ENCODE measurements at places on chromosomes 2 and 18.

DNA sequence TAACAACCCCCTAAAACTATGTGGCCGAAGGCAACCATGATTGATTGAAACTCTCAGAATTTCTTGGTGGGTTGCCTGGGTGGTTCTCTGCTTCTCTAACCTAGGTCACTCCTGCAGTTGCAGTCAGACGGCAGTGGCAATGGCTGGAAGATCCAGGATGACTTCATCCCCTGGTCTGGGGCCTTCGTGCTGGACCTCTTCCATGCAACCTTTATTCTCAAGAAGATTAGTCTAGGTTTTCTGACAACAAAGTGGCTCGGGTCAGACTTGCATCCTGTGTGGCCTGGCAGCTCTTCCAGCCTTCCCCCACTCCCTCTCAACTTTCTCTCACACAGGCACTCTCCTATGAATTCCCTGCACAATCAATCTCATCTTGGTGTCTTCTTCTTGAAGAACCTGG lies 76.4 kb downstream of the METTL4 start:
- no peaks in the 10 kb centered on the region for H3K36me3 ChIP-seq
- no peak overlapping the region for H3K4me3 ChIP-seq
- H3K27me3 ChIP-seq, result peaks cover 5% of the 10 kb centered on the region
- no peak overlapping the region for H3K27ac ChIP-seq
- DNase-seq, result no peak

- H3K27ac ChIP-seq, result no peak overlapping the region
- no peaks in the 10 kb centered on the region for H3K4me1 ChIP-seq
- H3K4me3 ChIP-seq, result no peak overlapping the region
- no peaks in the 10 kb centered on the region for H3K36me3 ChIP-seq
- no peak for DNase-seq
- H3K27me3 ChIP-seq, result no peaks in the 10 kb centered on the region
Measured at GRCh38 chr18:60389314-60389713, 16.7 kb upstream of the MC4R start.

GRCh38 chr18:24543795-24544498 lies 83.5 kb downstream of the HRH4 start:
- H3K4me3 ChIP-seq, result no peak overlapping the region
- H3K27ac ChIP-seq, result no peak overlapping the region
- H3K27me3 ChIP-seq, result peaks cover 2% of the 10 kb centered on the region
- H3K4me1 ChIP-seq, result no peaks in the 10 kb centered on the region
- DNase-seq, result no peak
- no peaks in the 10 kb centered on the region for H3K36me3 ChIP-seq

GRCh38 chr2:217269701-217270484 lies 410.0 kb upstream of the TNP1 start:
- H3K4me1 ChIP-seq, result no peaks in the 10 kb centered on the region
- no peaks in the 10 kb centered on the region for H3K36me3 ChIP-seq
- DNase-seq, result no peak
- H3K4me3 ChIP-seq, result no peak overlapping the region
- no peak overlapping the region for H3K27ac ChIP-seq

GRCh38 chr2:152635635-152636298 lies 81.5 kb downstream of the PRPF40A start:
- H3K27me3 ChIP-seq, result peaks cover 2% of the 10 kb centered on the region
- no peaks in the 10 kb centered on the region for H3K4me1 ChIP-seq
- no peaks in the 10 kb centered on the region for H3K36me3 ChIP-seq
- H3K27ac ChIP-seq, result no peak overlapping the region
- H3K4me3 ChIP-seq, result no peak overlapping the region

DNA sequence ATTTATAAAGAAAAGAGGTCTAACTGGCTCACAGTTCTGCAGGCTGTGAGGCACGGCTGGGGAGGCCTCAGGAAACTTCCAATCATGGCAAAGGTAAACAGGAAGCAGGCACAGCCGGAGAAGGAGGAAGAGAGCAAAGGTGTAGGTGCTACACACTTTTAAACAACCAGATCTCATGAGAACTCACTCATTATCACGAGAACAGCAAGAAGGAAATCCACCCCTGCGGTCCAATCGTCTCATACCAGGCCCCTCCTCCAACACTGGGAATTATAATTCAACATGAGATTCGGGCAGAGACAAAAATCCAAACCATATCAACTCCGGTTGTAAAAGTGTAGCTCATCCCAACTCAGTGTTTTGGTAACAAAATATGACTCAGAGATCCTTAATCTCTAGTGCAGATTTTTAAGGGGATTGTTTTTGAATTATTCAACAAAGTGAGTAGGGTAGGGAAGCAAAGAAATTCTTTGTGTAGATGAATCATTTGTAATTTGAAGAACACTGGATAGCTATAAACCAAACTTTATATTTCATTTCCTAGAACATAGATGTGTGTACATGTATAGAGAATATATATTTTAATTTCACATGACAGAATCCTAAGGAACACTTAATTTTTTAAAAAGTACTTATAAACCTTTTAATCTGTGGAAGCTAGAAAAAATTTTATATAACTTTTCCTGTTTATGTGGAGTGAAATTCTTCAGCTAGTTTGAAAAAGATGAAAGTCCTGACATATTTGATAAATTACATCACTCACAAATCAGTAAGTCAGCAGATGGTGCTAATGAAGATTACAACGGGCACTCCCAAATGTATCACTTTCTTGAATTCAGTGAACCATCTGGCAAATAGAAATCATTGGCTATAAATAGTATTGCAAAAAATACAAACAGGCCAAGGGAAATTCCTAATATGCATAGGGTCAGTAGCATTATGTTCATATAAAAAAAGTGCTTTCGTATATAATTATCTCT lies 130.1 kb downstream of the OLA1 start:
- H3K4me3 ChIP-seq, result no peak overlapping the region
- H3K27me3 ChIP-seq, result no peaks in the 10 kb centered on the region
- peaks cover 6% of the 10 kb centered on the region for H3K4me1 ChIP-seq
- peaks cover 20% of the 10 kb centered on the region for H3K36me3 ChIP-seq
- no peak overlapping the region for H3K27ac ChIP-seq

DNA sequence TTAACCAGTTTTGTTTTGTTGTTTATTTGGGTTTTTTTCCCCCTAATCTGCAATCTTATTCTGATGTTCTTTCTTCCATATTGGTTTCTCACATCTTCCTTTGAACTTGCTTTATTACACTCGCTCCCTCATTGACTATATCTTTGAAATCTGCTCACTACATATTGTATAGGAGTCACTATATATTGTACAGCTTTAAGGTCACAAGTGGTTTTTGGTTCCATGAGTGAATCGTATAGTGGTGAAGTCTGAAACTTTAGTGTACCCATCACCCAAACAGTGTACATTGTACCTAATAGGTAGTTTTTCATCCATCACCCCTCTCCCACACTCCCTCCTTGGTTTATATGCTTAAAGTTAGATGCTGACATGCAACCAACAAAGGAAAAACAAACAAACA lies 11.3 kb upstream of the BZW1 start:
- peaks cover 3% of the 10 kb centered on the region for H3K27me3 ChIP-seq
- H3K36me3 ChIP-seq, result peaks cover 9% of the 10 kb centered on the region
- H3K27ac ChIP-seq, result no peak overlapping the region
- peaks cover 6% of the 10 kb centered on the region for H3K4me1 ChIP-seq

- peak overlapping the region; percentile 58 for H3K4me3 ChIP-seq
- no peaks in the 10 kb centered on the region for H3K27me3 ChIP-seq
- peak; percentile 42 for DNase-seq
- H3K27ac ChIP-seq, result peak overlapping the region; percentile 34
- no peaks in the 10 kb centered on the region for H3K36me3 ChIP-seq
Measured at GRCh38 chr2:215171151-215171550, 32.7 kb upstream of the ABCA12 start.

DNA sequence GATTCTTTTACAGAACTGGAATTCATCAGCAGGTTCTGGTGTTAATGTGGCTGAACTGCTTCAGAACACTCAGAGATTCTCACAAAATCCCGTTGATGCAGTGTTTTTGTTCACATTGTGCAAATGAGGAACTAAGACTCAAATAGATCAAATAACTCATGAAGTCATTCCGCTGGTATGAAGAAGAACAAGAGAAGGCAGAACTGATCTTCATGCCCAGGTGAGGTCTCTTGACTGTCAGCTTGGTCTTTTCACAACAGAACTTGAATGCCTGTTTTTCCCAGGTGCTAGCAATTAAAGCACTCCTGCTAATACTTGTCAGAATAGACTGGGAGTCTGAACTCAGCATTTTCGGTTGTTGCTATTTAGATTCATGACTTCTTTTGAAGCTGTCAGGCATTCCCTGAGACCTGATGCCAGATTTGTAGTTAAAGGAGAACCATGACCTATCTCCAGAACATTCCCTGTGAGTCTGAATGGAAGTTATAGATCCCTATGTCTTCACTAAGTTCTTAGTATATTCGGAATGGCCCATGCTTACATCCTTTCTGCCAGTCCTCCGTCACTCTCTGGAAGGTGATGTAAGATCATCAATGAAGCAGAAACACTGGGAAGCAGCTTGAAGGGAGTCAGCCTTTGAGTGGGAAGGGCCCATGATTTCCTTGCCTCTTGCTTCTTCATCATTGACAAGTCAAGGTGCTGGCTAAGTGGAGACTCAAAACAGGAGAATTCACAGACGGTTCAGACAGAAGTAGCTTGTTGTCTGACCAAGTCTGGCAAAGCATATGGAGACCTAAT lies 155.7 kb downstream of the MTCL1 start:
- no peak for DNase-seq
- H3K4me3 ChIP-seq, result no peak overlapping the region
- no peaks in the 10 kb centered on the region for H3K27me3 ChIP-seq
- H3K36me3 ChIP-seq, result no peaks in the 10 kb centered on the region

DNA sequence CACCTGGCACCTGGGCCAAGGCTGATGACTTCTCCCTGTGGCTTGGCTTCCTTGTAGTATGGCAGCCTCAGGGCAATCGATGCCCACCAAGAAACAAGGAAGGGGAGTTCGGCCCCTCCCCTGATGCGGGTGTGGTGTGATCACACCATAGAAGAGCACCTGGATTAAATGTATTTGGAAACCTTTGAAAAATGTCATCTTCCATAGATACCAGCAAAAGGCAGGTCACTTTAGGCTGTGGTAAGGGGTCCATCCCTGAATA lies 198.2 kb downstream of the CYP26B1 start:
- H3K27ac ChIP-seq, result no peak overlapping the region
- DNase-seq, result no peak
- no peaks in the 10 kb centered on the region for H3K36me3 ChIP-seq
- no peak overlapping the region for H3K4me3 ChIP-seq
- H3K4me1 ChIP-seq, result no peaks in the 10 kb centered on the region

DNA sequence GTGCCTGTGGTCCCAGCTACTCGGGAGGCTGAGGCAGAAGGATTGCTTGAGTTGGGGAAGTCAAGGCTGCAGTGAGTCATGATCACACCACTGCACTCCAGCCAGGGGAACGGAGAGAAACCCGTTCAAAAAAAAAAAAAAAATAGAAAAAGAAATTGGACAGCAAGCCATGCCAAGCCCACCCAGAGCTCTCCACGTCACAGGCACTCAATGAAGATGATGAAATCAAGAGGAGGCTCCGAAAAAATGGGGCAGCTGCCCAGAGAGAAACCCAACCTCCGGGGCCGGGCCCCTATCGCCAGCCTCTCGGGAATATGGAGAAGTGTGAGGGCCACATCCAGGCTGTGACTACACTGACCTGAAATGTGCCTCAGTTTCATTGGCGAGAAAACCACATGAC lies 40.0 kb downstream of the BIN1 start:
- H3K27me3 ChIP-seq, result no peaks in the 10 kb centered on the region
- H3K4me3 ChIP-seq, result no peak overlapping the region
- peak overlapping the region; percentile 41 for H3K27ac ChIP-seq

DNA sequence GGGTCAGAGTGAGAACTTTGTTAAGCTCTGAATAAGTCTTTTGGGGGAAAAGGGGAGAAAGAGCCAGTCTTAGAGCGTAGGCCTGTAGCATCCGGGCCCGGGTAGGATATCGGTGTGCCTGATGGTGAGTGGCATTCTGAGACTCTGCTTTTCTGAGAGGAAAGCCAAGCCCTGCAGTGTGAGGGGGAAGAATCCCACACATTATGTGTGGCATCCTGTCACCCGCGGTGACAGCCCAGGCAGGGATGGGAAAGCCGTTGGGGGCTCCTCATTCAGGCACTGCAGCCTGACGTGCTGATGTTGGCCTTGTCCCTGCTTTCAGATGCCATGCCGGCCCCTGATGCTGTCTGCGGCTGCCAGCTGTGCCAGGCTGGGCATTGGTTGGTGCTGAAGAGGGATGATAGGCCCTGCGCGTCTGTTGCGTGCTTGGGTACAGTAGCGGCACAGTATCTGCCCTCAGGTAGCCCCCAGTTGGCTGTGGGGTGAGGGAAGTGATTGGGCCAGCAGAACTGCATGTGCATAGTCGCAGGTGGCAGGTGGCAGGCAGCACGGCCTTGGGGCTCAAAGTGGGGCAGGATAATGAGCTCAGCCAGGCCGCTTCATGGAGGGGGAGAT lies 37.6 kb downstream of the GLI2 start:
- H3K27ac ChIP-seq, result no peak overlapping the region
- H3K4me3 ChIP-seq, result no peak overlapping the region
- no peaks in the 10 kb centered on the region for H3K27me3 ChIP-seq
- H3K36me3 ChIP-seq, result no peaks in the 10 kb centered on the region
- no peaks in the 10 kb centered on the region for H3K4me1 ChIP-seq
- no peak for DNase-seq

- DNase-seq, result no peak
- no peak overlapping the region for H3K4me3 ChIP-seq
- no peaks in the 10 kb centered on the region for H3K27me3 ChIP-seq
Measured at GRCh38 chr18:69943021-69943420, 4.7 kb downstream of the CD226 start.

DNA sequence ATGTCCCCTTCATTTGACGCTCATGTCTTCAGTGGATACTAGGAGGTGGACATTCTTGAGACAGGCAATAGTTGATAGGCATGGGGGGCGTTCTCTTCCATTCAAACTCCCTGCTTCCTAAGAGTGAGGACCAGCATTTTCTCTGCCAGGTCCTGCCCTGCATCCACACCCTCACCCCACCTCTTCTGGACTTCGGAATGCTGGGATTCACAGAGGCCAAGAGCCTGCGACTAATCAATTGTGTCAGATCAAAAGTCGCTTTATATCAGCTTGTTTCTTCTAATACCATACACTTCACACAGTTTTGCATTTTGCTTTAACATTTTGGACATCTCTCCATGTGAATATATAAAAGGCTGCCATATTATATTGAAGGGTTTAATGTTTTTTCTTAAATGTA lies 210.7 kb downstream of the CCDC102B start:
- H3K27me3 ChIP-seq, result no peaks in the 10 kb centered on the region
- DNase-seq, result no peak
- H3K4me1 ChIP-seq, result no peaks in the 10 kb centered on the region
- H3K27ac ChIP-seq, result no peak overlapping the region
- H3K36me3 ChIP-seq, result no peaks in the 10 kb centered on the region

- H3K27me3 ChIP-seq, result no peaks in the 10 kb centered on the region
- H3K36me3 ChIP-seq, result no peaks in the 10 kb centered on the region
- H3K27ac ChIP-seq, result no peak overlapping the region
Measured at GRCh38 chr2:145573608-145574007, 1053.7 kb upstream of the ZEB2 start.

GRCh38 chr2:133841900-133842299 lies 273.6 kb upstream of the NCKAP5 start:
- no peak overlapping the region for H3K4me3 ChIP-seq
- no peaks in the 10 kb centered on the region for H3K36me3 ChIP-seq
- H3K27ac ChIP-seq, result no peak overlapping the region
- DNase-seq, result no peak
- peaks cover 13% of the 10 kb centered on the region for H3K27me3 ChIP-seq
- H3K4me1 ChIP-seq, result no peaks in the 10 kb centered on the region

GRCh38 chr18:46916551-46917107 lies 678 bp downstream of the PIAS2 start:
- DNase-seq, result peak; percentile 56
- peaks cover 32% of the 10 kb centered on the region for H3K4me1 ChIP-seq
- H3K4me3 ChIP-seq, result peak overlapping the region; percentile 86

- no peaks in the 10 kb centered on the region for H3K4me1 ChIP-seq
- H3K4me3 ChIP-seq, result no peak overlapping the region
- H3K27ac ChIP-seq, result no peak overlapping the region
- H3K36me3 ChIP-seq, result no peaks in the 10 kb centered on the region
Measured at GRCh38 chr2:176251928-176252327, 17.3 kb upstream of the MTX2 start.
